ENCODE measurements at places on chromosomes 6 and 20.
A peak's percentile ranks its signal among the peaks of the same experiment; 100 is the strongest.

GRCh38 chr6:112087916-112088315, 525 bp downstream of the FAM229B start:
- DNase-seq, result peak; percentile 4

- no peak for DNase-seq
Observed at GRCh38 chr6:106290954-106291353, 34.6 kb downstream of the ATG5 start.

DNA sequence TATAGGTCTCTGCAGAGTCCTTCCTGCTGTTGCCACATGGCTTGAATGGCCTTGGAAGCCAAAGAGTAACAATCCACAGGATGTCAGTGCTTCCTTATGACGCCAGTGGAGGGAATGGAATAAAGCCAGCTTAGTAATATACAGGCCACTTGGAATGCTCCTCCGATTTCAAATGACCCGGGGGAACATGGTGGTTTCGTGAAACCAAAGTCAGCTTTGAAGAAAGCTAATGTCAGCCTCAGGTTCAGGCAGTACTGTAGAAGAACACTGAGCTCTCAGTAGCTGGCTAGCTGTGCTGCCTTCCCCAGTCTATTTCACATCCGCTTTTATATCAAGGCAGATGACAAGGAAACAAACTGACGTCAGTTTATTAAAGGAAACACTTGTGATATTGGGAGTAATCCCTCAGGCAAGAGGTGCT, 189.1 kb downstream of the DTNBP1 start:
- peak; percentile 46 for DNase-seq

GRCh38 chr6:3227363-3228045, at the start of gene TUBB2B:
Gene TUBB2B, minus strand, starts transcription at chr6:3227653. Its CDS starts 110 bp downstream, at chr6:3227543.
- DNase-seq, result peak; percentile 82

- DNase-seq, result no peak
Observed at GRCh38 chr20:61913423-61914225, 152.1 kb downstream of the TAF4 start.

- no peak for DNase-seq
Observed at GRCh38 chr20:47314647-47315338, 41.7 kb downstream of the ZMYND8 start.

- no peak for DNase-seq
Observed at GRCh38 chr6:75446241-75446880, 47.2 kb downstream of the FILIP1 start.

DNA sequence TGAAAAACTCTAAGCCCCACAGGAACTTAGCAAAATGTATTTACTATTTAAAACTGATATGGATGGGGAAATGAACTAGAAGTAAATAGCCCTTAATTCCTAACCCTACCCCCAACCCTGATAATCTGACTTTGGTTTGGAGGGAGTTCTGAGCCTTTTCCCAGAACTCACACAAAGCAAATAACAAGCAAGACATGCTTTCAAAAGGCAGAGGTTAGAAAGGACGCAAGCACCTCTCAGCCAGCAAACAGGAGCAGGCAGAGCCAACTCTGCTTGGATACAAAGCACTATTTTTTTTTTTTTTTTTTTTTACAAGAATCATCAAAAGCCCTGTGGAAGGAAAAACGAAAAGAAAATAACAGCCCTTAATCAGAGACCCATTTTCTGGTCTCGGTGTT, 58.7 kb downstream of the SLC22A23 start:
- no peak for DNase-seq

GRCh38 chr6:160034036-160034930, 65.4 kb downstream of the IGF2R start:
- DNase-seq, result peak; percentile 29

DNA sequence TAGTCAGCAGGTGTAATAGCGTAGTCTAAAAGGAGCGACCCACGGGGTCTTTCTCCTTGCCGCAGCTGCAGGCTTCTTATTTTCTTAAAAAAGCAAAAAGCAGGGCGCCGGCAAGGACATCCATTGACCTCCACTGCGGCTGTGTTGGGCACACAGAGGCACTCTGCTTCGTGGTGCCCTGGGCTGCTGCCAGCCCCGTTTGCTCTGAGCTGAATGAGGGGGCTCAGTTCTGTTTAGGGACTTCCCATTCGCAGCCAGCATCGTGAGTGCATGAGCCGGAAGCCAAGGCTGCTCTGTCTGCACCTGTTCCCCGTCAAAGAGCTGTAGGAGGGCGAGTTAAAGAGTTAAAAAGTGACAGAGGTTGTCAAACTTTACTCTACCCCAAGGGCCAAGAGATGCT, 1.7 kb upstream of the SLC22A2 start:
- no peak for DNase-seq

DNA sequence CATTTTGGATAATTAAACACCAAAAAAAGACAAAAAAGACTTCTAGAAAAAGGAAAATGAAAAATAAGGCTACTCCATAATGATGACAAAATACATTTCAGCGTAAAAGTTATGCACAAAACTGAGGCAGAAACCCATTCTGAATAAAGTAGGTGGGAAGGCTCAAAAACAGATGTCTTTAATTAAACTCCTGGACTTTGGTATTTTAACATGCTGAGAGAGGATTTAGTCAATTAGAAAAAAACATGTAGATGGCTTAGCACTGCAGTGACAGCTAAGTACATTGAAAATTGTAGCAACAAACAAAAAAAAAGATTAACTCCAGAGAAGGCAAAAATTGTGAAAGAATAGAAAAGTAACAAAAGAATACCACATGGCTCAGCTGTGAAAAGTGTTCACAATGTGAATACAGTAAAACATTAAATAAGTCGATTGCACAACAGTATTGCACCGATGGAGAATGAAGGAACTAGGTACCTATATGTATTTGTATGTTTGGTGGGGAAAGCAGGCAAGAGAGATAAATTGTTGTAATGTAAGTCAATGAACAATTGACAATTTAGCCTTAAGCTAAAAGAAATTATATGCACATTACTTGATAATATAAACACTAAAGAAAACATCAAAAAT, 59.5 kb downstream of the TBC1D32 start:
- DNase-seq, result peak; percentile 20

- no peak for DNase-seq
Observed at GRCh38 chr6:73747289-73747688, 51.3 kb downstream of the CD109 start.

GRCh38 chr6:7617801-7618764, 28.1 kb downstream of the SNRNP48 start:
- peak; percentile 29 for DNase-seq

GRCh38 chr6:43673444-43674084, 14.0 kb downstream of the MRPS18A start:
- DNase-seq, result no peak

DNA sequence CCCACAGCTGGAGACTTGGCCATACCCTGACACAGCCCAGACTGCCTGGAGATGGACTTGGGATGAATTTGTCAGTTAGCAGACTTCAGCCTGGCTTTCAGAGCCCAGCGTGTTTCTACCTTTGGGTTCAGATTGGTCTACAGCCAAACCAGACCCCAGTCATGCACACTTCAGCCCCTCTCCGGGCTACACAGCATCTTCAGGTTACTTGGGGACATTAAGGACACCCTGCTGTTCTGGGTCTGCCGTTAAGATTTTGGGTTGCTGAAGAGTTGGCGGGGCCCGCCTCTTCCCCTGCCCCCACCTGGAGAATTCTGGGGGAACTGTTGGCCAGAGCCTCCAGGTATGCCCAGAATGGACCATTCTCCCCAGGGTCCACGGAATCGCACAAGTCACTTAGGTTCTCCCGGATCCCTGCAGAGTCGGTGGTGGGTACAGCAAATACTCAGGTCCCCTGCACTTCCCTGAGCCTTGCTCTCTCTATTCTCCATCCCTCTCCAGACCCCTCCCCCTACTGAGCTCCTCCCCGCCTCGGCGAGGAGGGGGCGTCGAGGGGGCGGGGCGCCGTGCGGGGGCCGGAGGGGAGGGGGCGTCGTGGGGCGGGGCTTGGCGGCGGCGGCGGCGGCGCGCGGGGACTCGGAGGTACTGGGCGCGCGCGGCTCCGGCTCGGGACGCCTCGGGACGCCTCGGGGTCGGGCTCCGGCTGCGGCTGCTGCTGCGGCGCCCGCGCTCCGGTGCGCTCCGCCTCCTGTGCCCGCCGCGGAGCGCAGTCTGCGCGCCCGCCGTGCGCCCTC, at the start of gene PTK7:
Gene PTK7, plus strand, starts transcription at position 645 of the 794 bp plus-strand sequence. CDS start 175 bp downstream, outside the sequence.
- peak; percentile 85 for DNase-seq

DNA sequence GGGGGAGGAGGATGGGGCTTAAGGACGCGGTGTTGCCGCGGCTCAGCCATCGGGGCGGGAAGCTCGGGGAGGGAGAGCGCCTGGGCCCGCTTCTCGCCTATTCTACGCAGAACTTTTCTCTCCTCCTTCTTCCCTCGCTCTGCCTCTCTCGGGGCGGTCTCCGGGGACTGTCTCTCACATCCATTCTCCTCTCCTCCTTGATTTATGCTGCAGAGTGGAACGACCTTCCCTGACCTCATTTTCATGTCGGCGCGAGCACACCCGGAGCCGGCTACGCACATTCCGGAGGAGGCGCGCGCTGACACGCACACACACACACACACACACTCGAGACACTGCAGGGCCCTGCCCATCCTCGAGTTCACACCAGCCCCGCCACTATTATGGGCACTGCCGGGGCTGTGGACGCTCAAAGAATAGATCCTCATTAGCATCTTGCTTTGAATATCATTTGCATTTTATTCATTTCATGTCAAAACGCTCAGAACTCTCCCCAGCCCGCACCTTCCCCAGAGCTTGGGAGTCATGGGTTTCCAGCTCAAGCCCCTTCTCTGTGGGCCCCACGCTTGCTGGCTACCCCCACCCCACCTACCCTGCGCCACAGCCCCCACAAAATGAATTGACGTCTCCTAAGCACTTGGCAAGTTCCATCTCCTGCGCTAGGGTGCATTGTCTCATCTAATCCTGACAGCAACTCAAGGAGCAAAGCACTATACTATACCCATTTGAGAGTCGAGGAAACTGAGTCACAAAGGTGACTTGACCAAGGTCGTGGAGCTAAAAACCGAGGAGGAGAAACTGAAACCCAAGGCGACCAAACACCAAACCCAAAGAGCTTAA, 36.8 kb downstream of the NCR2 start:
- peak; percentile 31 for DNase-seq

GRCh38 chr6:1076531-1077459, 235.1 kb upstream of the FOXQ1 start:
- DNase-seq, result no peak

DNA sequence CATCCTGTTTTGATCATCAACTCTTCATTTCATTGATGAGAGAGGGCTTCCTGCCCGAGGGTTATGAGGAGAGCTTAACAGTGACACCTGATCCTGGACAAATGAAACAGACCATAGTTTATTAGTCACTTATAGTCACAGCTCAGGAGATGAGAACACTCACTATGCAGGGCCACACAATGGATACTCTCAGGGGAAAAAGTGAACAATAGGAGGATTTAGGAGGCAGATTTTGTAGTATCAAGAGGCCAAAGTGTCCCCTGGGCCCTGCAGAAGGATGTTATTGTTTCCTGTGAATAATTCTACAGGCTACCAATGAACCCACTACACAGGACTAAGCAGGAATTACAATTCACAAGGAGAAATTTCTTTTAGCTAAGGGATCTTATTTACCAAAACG, 772.8 kb upstream of the MAN1A1 start:
- no peak for DNase-seq

DNA sequence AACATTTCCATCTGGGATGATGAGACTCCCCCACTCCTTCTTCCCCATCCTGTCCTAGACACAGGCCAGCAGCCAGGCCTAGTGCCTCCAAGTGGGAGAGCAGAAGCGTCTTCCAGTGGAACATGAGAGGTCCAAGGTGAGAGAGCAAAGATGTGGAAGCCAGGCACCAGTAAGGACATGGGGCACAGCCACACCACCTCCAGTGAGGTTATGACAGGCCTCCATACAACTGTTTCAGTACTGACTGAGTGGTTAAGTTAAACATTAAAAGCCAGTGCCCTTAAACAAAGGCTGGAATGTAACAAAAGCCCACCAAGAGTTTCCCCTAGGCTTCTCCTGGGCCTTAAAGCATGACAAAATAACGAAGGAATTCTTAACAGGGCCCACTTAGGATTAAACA, 5.3 kb downstream of the ZBTB24 start:
- no peak for DNase-seq

GRCh38 chr20:49549801-49550551, 18.0 kb downstream of the PTGIS start:
- no peak for DNase-seq

DNA sequence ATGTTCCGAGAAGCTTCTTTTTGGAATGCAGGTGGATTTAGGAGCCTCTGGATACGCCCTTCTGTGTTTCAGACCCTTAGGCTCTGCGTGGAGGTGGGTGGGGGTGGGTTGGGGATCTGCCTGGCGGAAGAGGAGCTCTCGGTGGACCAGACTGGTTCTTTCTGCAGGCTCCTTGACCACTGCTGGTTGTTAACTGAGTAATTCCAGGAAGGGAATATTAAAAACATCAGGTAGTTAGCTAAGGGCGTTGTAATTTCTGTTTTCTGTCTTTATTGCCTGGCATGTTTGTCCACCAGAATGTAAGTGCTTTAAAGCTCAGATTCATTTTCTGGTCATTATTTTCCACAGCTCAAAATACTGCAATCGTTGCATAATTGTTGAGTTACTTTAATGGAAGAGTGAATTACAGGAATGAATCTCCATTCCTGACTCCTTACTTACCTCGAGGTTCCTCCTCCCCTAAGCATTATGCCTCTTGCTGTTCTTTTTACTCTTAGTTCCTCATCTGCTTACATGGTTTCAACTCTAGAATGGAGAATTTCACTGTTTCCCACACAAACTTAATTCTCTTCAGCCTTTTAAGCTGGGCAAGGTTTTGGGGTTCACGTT, 5.9 kb downstream of the CDYL start:
- DNase-seq, result no peak

- peak; percentile 59 for DNase-seq
Observed at GRCh38 chr20:32789896-32790750, 27.9 kb downstream of the DNMT3B start.

- peak; percentile 55 for DNase-seq
Observed at GRCh38 chr6:90940812-90941481, 354.1 kb upstream of the MAP3K7 start.

DNA sequence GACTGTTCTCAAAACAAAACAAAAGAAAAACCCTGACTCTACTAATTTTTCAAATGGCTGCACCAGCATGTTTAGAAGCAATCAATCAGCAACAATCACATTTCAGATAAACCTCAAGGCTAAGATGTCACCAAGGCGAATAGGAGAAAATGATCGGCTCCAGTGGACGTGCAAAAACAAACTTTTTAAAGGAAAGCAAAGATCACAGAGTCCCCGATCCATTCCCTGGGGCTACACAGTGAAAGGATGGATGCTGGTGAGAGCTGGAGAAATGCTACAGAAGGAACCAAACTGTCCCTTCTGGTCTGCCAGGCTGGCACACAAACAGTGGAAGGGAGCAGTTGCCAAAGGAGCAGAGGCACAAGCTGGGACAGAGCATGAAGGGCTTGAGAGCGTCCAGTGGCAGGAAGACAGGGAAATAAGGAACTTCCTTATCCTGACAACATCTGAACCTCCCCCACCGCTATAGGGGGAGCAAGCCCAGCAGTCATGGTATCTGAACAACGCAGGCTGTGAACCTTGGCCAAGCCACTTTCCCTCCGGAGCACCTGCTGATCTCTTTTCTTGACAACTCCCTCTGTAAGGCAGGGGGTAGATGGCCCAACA, 73.7 kb upstream of the HIVEP1 start:
- DNase-seq, result no peak

GRCh38 chr6:18823782-18824386, 436.7 kb downstream of the RNF144B start:
- no peak for DNase-seq

- DNase-seq, result peak; percentile 22
Observed at GRCh38 chr20:5072756-5073659, 46.8 kb downstream of the PCNA start.

Measured in fibroblast of skin of abdomen (primary cell).